Activated CD4-positive, alpha-beta T cell treated with anti-CD3 and anti-CD28 coated beads, Interleukin-10, Interleukin-2, amounts not matched to agents 100 ng/mL and 50 ng/mL, durations not matched to agents 16 hours and 8 hours (primary cell): ENCODE measurements at places on chromosomes 1 and 21.

DNA sequence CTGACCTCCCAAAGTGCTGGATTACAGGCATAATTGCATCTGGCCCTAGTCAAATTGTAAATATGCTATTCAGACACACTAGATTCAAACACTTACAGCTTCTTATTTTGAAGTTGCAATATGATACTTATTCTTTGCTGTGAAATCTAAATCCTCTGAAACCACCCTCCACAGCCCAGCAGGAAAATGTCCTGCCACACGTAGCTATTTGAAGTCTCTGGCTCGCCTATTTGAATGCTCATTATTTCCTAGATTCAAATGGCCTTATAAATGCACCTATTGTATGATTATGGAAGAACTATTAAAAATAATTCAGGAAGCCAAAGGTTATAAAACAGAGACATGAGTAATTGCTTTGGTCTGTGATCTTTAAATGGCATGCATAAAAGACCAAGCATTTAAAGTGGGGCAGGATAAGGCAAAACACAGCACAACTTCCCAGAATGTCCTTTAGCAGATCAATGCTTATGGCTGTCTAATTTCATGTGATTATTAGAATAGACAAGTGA lies 26.6 kb upstream of the FBXO28 start:
- no peak for DNase-seq

DNA sequence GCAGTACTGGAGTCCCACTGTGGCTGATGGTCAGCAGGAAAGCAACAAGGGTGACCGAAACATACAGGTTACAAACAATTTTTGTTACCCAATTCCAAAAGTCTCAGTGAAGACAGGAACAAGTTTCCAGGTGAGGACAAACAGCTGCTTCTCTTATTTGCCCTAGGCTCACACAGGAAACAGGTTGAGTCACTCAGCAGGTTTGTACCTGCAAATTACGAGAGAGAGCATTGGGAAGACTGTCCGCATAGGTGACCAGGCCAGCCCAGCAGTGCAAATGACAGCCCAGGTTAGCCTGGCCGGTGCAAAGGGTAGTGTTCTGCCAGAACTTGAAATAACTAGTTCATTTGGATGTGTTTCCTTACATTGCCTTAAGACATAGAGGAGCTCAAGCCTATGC lies 40.0 kb upstream of the DSCAM start:
- no peak for DNase-seq

DNA sequence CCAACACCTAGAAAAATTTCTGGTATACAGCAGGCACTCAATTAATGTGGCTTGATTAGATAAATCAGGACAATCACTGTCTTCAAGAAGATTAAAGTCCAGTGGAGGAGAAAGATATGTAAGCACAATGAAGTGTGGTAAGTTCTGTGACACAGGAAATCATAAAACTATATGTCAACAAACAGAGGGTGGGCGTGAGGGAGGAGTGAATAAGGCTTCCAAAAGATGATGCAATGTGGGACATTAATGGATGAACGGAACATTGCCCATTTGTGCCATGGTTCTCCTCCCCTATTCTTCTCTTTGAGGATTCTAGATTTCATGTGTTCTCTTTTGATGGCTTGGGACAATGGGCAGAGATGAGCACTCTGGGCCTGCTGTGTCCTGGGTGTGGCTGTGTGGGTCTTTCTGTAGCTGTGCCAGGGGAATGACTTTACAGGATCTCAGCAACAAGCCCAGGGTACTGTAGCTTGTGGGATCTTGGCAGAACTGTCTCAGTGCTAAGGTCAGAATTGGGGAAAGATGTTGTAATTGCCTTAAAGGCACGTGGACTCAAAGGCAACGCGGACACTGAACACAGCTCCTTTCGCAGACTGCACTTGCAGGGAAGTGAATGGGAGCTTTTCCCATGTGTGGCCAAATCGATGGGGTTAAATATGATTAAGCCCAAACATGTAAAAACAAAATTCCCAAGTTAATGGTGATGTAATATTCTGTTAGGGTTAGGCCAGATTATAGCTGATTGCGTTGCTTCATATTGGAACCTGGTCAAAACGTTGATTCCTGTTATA lies 366.9 kb downstream of the TGFB2 start:
- no peak for DNase-seq

- DNase-seq = no peak
Observed at GRCh38 chr1:156432669-156433018, 63.6 kb downstream of the RHBG start.

DNA sequence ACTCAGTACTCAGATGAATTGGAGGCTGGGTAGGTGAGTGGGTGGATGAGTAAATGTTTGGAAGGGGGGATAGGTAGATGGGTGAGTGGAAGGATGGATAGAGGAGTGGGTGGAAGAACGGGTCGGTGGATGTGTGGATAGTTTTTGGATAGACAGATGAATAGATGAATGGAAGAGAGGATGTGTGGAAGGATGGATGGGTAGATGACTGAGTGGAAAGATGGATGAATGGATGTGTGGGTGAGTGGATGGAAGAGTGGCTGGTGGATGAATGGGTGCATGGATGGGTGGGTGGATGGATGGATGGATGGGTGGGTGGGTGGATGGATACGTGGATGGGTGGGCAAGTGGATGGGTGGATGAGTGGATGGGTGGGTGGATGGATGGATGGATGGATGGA lies 3.7 kb downstream of the SLC45A1 start:
- no peak for DNase-seq

DNA sequence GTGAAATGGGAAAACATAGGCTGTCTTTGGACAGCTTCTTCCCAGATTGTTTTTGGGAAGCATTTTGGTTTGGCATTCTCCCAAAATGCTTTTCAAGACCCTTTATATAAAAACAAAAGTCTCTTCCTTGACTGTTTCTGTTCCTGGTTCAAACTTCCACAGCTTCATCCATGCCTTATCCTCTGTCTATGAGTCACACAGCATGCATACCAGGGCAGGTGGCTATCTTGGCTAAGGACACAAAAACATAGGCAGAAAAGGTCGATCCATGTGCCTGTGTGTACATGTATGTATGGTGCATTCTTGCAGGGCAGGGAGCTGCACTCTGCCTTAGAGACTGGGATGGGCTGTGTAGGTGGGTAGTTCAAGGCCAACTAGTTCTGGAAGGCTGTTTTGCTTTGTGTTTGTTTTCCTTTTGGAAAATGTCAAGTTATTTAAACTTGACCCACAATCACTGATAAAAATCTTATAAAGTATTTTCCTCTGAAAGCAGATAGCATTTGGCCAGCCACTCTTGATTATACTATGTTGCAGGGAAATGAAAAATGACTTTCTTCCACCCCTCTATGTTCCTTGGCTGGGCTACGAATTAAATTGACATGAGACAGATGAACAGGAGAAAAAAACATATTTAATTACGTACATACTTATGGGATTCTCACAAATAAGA lies 437.0 kb downstream of the SIPA1L2 start:
- DNase-seq = no peak

DNA sequence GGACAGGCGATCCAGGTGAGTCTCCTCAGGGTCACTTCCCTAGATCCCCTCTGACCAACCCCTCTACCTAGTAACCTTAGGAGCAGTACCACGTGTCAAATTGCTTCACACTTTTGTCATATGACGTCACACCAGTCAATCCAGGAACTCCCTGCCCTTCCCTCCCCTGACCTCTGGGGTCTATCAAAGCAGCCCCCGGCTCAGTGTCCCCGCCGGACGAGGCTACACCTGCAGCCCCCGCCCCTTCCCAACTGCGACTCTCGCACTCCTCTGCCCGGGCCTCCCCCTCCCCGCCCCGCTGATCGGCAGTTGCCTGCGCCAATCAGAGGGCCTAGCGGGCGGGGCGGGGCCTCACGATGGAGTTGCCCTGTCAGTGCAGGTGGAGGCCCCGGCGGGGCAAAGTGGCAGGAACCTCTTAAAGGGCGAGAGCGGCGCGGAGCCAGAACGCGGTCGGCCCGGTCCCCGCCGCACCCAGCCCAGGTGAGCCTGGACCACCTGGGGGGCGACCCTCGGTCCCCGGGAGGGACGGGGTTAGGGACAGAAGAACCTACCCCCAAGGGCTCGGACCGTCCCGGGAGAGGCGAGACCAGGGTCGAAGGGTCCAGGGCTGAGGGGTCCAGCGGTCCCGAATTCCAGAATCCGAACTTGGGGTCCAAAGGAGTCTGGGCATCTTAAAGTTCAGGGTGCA lies 27.5 kb upstream of the EPB41 start:
- DNase-seq = peak; percentile 93

- DNase-seq = no peak
Observed at GRCh38 chr1:24364605-24364974, 45.4 kb downstream of the GRHL3 start.

DNA sequence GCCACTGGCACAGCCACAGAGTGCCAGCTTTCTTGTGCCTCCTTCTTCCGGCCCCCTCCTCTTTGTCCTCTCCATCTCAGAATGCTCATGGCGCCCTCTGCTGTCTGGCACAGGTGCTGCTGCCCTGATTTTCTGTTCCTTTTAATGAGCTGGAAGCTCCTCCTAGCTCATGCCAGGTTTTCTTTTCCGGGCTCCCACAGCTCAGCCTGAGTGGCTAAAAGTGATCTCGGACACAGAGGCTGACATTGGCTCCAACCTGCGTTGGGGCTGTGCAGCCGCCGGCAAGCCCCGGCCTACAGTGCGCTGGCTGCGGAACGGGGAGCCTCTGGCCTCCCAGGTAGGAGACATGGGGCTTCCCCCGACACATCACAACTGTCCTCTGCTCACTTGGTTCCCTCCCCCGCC lies 18.7 kb downstream of the CNTN2 start:
- peak; percentile 76 for DNase-seq

DNA sequence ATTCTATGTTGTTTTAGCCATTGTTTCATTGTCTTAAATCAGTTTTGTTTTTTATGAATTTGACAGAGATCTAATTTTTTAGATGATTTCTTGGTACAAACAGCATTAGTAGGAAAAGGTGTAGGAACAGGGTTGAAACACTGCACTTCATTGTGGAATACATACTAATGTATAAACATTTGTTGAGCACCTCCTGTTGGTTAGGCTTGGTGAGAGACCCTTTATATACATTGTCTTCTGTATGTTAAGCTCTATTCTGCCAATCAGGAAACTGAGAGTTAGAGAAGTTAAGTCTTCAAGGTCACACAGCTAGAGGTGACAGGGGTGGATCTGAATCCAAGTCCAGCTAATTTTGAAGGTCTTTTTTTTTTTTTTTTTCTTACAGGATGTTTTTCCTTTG lies 192.7 kb downstream of the VPS13D start:
- DNase-seq = no peak

DNA sequence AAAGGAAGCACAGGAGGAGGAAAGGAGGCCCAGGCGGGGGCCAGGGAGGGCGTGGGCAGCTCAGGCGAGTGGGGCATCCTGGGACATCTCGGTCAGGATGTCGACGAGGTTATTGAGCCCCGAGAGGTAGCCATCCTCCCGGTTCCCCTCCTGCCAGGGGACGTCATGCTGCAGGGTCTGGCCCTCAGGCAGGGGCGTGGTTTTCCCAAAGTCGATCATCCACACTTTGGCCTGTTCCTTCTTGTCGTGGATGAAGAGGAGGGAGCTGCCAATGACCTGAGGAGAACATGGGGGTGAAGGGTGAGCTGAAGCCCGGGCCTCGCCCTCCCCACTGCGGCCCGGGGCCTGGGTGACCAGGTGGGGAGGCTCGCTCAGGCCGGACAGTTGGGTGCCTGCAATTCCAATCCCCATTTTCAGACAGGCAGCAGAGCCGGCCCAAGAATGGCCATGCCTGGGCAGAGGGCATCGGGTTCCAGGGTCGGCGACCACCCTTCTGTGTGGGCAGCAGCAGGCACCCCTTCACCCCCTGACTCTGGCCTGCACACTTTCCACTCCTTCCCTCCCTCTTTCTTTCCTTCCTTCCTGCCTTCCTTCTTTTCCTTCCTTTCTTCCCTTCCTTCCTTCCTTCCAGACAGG lies 86.2 kb downstream of the STUM start:
- no peak for DNase-seq

GRCh38 chr1:119146466-119146865 lies 6.0 kb upstream of the WARS2 start:
- no peak for DNase-seq

GRCh38 chr1:100869996-100870395 lies 24.6 kb downstream of the EXTL2 start:
- DNase-seq = no peak

DNA sequence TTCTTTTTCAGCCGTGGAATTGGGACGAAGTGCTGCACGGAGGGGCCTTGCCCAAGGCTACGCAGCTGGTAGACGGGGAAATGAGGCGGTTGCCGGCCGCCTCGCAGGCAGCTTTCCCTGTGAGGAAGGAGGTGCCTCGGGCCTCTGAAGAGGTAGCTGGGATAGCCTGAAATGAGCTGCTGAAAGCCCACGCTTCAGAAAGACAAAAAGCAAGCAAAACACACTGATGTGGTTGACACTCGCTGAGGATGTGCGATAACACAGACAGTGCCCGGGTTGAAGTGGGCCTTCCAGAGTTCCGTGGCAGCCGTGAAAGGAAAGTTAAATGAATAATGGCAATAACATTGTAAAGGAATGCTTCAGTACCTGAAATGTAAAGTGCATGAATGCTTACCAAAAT lies 47.2 kb downstream of the S1PR1 start:
- peak; percentile 41 for DNase-seq

DNA sequence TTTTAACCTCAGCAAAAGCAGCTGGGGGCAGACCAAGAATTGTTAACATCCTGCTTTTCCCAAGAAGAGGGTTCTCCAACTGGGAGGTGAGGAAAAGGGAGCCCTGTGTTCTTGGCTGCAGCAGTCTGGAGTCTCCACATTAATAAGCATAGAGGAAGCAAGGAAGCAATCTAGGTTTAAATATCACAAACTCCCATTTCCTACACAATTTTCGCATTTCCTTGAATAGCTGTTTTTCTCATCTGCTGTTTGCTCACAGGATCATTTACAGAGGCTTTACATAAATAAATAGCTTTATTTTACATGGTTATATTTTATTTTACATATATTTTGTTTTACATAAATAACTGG lies 124.0 kb downstream of the TRIM33 start:
- no peak for DNase-seq

DNA sequence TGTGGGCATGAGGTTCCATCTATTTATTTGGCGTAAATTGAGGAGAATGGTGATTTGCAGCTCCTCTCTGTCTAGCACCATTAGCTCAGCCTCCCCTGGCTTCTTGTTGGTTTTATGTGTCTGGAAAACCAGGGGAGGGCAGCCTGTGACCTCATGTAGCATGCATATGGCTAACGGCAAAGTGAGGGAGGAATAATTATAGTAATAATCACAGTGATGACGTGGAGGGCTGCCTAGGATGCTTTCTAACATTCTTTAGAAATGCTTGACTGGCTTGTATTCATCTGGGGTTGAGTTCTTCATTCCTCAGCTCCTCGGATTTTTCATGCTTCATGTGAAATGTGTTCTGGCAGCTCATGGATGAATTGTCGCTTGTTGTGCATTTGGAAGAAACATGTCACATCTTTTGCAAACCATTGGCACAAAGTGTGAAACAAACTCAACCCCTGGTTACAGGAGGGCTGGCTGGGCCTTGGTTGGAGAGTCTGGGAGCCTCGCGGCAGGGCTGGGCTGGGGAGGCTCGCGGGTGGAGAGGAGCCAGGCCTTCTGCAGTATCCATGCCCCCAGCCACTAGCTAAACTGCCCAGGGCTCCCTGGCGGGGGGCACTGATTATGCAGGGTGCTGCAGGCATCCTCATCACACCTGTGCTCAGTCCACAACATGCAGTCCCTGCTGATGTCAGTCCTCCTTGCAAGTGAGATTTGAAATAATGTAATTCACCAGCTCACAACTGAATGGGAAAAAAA lies 149.6 kb downstream of the DISC1 start:
- no peak for DNase-seq
